ENCODE measurements at places on chromosomes 2 and 18. TPM values are rescaled to one million over a fixed set of nuclear protein-coding genes. Genes with fewer than 3 reads are reported as not detected.

RAMP1 gene
- total RNA-seq: 259 TPM

SAG gene
- total RNA-seq: not detected

ADGRF3 gene
- total RNA-seq: under 0.01 TPM

GRB14 gene
- not detected for total RNA-seq

PID1 gene
- total RNA-seq: 2.5 TPM

ARHGAP15 gene
- total RNA-seq: not detected

ZNF236 gene
- total RNA-seq: 14.9 TPM

C2orf78 gene
- not detected for total RNA-seq
